ENCODE measurements at places on chromosomes 11 and 22.

DNA sequence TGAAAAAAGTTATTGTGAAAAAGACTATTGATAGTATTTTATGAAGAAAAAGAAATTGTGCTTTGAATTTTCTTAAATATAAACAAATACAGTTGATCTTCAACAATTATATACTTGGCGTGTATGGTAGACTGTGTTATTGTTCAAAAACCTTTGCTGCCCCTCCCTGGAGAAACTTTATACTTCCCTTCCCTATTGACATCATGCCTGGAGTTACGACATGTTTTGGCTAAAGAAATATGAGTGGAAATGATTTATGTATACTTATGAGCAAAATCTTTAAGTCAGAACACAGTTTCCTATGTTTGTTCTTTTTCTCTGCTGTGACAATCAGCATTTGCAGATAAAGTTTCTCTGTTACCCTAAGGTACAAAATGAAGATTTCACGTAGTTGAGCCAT, 243.8 kb downstream of the TMEM135 start:
- DNase-seq, result no peak

- DNase-seq, result no peak
Observed at GRCh38 chr22:44566911-44567310, 68.9 kb upstream of the RTL6 start.

- DNase-seq, result peak; percentile 60
Observed at GRCh38 chr11:6468712-6469495, 4.8 kb downstream of the TRIM3 start.

DNA sequence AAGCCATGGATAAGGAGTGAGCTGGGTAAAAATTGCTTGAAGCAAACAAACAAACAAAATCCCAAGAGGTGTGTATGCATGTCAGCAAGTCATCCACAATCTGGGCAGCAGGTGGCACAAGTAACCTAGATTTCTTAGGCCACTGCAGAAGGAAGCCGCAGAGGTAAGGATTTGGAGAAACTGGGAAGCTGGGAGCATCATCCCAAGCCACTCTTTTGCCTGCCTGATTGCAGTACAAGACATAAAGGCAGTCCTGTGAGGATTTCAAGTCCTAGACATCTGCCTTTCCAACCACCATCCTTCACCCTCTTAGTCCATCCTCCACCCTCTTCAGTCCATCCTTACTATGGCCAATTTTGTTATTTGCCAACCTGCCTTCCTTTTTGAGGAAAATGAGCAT, 67.2 kb upstream of the BMAL1 start:
- no peak for DNase-seq

- peak; percentile 84 for DNase-seq
Observed at GRCh38 chr22:25404928-25405816, 159.3 kb upstream of the GRK3 start.

DNA sequence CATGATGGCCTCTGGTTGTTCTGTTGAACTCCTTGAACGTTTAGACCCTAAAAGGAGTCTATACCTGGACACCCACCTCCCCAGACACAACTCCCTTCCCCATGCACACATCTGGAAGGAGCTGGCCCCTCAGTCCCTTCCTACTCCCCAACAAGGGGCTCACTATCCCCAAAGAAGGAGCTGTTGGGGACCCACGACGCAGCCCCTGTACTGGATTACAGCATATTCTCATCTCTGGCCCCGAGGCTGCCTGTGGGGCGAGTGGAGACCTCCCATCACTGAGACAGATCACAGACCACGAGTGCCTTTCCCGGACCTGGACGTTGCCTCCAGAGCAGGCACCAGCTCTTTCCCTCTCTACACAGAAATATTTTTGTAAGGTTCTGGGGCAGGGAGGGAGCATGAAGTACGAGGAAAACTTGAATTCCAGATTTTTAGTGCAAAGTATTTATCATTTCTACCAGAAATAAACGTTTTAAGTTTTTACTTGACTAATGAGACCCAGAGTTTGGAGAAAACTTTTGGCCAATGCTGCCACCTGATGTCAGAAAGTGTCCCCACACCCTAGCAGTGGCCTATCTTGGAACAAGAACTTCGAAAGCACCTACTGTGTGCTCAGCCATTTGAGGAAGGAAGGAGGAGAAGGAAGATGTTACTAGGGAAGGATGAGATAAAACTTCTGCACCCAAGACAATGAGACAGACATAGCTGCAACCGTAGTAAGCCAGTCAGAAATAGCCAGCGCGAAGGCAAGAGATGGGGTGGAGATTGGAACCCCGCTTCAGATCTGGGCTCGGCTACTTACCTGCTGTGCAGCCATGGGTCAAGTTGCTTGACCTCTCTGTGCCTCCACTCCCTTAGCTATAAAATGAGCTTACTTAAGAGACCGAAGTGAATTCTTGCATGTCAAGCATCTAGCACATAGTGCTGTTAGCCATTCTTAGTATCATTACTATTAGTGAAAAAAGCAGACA, 10.2 kb upstream of the POU2F3 start:
- no peak for DNase-seq

- DNase-seq, result no peak
Observed at GRCh38 chr11:45217991-45218390, 68.2 kb downstream of the SYT13 start.

DNA sequence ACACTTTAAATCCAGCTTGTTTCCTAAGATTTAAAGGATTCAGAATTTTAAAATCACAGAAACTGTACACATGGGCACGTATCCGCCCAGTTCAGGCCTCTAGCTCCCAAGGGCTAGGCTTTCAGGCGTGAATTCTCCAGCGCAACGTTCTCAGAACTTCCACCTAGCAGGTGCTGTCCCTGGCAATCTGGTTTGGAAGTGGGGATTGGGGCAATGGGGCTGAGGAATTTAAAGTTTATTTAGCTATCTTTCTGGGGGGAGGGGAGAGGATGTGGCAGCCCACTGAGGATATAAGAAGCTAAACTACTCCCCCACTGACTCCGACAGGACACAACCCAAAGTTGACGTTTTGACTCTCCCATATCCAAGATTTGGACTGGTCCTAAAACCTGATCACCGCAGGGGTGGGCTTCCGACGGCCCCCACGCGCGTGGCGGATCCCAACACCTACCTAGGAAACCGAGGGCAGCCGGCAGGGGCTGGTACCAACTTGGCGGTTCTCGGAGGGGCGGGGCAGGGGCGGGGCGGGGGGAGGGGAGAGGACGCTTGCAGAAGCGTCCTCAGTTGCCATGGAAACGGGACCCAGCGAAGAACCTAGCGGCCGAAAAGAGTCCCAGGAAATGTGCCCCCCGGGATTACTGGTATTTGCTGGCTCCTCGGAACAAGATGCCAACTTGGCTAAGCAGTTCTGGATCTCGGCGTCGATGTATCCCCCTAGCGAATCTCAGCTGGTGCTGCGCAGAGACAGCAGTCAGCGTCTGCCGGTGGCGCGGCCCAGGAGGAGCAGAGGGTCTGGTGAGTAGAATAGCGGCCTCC, at the start of gene HOATZ:
HOATZ (plus strand) TSS at position 563 of the 816 bp plus-strand sequence; CDS start at position 570, 7 bp downstream.
- DNase-seq, result no peak

- no peak for DNase-seq
Observed at GRCh38 chr11:12390687-12391110, 13.3 kb downstream of the PARVA start.

GRCh38 chr11:134207538-134208239, 16.1 kb downstream of the NCAPD3 start:
- DNase-seq, result no peak

DNA sequence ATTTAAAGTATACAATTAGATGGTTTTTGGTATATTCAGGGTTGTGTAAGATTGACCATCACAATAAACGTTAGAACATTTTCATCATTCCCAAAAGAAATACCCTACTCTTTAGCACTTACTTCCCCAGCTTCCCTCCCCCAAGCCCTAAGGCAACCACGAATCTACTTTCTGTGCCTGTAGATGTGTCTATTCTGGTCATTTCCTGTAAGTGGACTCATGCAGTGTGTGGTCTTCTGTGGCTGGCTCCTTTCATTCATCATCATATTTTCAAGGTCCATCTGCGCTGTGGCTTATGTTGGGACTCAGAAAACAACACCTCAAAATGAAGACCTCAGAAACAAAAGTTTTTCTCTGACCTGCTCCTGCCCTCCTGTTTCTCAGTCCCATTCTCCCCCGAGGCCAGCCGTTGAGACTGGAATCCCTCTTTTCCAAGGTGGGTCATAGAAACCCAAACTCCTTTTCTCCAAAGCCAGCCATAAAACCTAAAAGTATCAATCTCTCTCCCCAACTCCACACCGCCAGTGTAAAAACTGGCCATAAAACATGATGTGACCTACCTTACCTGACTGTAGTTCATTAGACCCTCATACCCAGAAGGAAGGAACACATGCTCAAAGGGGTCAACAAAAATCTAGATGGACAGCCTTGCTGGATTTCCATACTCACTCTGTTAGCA, 12.9 kb upstream of the TMPRSS13 start:
- no peak for DNase-seq

GRCh38 chr11:130858215-130858614, 58.1 kb downstream of the SNX19 start:
- DNase-seq, result no peak

- no peak for DNase-seq
Observed at GRCh38 chr11:36254713-36255112, 34.5 kb downstream of the COMMD9 start.

DNA sequence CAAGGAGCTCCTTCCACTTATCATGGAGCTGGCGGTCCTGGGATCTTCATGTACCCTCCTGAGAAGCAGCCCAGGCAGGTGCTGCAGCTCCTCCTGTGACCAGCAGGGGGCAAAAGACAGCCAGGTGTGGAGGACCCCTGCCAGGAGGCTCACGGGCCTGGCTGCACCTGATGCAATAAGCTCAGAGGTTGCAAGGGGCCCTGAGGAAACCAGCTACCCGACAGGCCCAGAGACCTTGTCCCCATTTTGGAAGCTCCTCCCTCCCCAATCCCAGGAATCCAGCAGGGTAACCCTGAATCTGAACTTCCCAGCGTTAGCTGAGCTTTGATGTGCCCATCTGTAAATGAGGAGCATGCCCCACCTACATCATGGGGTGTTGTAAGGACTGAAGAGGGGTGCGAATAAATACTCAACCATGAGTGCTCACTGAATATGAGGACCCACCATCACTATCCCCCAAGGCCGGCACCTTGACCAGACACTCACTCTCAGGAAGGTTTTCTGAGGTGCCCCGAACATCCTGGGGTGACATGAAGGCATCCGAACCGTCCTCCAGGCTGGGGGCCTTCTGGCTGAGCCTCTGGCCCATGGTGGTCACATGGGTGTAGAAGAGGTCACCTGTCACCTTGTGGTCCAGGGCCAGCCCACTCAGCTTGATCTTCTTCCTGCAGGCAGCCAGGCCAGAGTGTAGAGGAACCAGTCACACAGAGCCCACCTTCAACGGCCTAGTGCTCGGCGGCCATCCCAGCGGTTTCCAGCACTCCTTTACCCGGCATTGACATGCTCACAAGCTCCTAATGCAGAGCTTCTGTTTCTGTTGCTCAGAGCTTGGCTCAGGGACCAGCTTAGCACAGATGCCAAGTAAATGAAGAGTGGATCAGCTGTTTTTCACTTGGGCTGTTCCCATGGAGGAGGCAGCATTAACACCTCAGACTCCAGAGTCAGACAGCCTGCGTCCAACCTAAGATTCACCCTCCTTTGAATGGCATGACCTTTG, 21.7 kb downstream of the SLC43A1 start:
- peak; percentile 72 for DNase-seq

DNA sequence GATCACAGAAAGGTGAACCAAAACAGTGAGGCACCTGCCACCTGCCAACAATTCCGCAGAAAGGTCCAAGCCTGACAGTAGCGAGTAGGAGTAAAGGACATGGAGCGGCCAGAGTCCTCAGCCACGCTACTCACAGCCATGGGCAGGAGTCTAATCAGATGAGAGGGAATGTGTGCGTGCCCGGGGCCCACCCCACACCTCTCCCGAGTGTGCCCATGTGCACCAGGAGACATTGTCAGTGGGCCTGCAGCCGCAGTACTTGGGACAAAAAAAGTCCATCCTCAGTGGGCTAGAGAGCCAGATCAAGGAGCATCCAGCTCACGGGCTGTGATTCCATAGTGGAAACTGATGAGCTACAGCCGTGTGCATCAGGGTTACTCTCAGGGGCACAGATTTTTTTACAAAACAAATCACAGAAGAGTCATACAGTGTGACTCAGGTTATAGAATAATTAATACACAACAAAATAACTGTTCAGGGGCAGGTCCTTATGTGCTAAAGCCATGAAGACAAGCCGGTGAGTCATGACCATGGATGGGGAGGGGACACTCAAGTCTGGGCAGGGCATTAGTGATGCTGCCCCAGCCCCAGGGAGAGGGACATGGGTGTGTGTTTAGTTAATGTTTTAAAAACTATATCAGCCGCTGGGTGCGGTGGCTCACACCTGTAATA, 12.0 kb downstream of the SART1 start:
- DNase-seq, result no peak

DNA sequence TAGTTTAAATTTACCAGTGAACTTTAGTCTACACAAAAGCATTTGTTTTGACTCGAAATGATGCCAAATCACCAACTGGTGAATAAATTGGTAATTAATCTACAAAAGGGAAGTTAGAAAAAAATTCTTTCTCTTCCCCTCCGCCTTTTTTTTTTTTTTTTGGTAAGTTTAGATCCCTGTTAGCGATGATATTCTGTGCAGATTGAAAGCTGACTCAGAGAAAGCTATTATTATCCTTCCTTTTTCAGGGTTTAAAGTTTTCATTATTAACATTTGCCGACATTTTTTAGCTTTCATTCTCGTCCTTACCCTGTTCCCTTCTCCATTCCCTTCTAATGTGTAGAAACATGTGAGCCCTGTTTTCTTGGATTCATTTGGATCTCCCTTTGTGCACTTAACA, 16.8 kb upstream of the NUP160 start:
- DNase-seq, result no peak

DNA sequence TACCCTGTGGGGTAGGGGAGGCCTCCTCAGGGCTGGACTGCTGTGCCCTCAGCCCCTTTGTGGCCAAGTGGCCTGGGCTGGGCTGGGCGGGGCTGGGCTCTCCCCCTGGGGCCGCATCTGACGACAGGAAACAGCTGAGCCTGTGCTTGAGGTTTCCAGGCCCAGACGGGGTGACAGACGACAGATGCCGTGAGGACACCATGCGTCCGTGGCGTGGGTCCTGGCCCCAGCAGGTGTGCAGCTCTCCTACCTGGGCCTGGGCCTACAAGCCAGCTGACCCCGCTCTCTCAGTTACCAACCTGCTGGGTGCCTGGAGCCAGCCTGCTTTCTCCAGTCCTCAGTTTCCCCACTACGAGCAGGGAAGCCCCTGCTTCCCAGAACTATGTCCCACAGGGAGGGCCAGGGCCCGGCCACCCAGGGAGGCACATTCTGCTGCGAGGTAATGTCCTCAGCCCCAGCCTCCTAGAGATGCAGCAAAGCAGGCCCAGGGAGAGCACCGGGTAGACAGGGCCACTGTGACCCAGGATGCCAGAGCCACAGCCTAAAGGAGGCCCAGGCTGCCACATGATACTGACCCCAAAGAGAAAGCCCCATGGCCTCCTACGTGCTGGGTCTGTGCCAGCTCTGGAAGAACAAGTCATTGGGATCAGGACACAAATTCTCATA, 181.3 kb downstream of the IGLL1 start:
- DNase-seq, result no peak

- no peak for DNase-seq
Observed at GRCh38 chr22:27795053-27795452, 6.5 kb downstream of the MN1 start.

GRCh38 chr22:20423008-20423905, 14.4 kb downstream of the SCARF2 start:
- no peak for DNase-seq

All from GM12892 (cell line).